ENCODE measurements at places on chromosomes 2 and 18. TPM values are rescaled to one million over a fixed set of nuclear protein-coding genes. Genes with fewer than 3 reads are reported as not detected.

Gene DBI
- total RNA-seq, result 176 TPM

Gene KIF1A
- total RNA-seq, result 0.81 TPM

DNA sequence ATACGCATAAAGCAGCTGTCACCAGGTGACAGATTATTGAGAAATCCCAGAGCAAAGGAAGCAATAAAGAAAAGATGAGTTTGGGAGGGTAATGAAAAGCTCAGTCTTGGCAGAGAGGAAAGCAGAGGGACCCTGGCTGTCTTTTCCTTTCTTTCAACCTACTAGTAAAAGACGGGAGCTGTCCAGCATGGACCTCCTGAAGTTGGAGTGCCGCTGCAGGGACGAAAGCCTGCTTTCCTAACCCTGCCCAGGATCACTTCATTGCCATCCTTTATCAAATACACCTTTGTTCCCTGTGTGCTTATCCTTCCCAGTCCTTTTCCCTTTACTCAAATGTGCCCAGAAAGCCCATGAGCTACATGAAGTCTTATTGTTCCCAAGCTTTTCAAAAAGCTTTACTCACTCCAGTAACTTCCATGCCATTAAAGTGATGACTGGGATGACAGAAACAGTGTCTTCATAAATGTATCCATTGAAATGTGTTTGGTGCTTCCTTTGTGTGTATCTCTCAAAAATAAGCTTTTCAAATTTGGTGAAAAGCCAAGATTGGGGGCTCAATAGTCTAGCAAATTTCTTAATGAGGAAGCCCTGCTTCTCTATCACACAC is 3.7 kb upstream of the SPR start:
- no peak for DNase-seq

GRCh38 chr18:50008306-50008705 is 186.6 kb downstream of the MYO5B start:
- no peak for DNase-seq

DNA sequence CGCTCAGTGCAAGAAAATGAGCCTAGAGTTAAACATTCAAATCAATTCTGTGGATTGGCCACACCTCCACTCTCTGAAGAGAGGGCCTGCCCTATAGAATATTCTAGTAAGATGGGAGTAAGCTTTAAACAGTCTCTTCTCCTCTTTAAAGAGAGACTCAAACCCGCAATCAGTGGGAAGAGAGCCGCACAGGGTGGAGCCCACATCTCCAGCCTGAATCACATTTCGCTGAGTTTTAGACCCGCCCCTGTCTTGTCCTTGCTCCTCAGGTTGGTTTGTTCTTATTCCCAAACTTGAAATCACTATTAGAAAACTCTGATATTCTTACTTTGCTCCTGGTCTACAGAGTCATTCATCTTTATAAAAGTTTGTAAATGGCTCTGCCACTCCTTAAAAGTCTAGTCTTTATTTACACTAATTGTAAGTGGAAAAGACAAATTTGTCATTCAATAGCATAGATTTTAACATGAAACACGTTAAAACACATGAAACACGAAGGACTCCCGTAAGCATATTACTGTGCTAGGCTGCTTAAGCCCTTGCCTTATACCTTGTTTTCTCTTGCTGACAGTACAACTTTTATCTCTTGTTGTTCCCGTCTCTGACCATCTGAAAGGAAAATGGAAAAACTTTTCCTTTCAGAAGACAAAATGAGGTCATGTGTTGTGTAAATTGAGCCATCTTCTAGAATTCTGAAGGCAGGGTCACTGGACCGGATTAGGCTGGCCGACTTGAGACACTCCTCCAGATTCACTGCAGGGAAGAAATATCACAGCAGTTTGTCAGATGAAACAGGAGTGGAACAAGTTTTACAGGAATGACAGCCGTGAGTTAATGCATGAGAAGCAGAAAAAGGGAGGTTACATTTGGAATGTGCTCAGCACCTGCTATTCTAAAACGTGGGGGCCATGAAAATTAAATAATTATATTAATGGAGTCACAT is 5.6 kb downstream of the DSC1 start:
- DNase-seq, result no peak

- DNase-seq, result no peak
Measured at GRCh38 chr2:23793476-23793875, 133.4 kb downstream of the ATAD2B start.

- no peak for DNase-seq
Measured at GRCh38 chr18:42850174-42851083, 265.1 kb downstream of the RIT2 start.
